Upper lobe of left lung (tissue), 6 donors: ENCODE measurements at places on chromosomes 5 and 9. TPM values are rescaled to one million over a fixed set of nuclear protein-coding genes. Genes with fewer than 3 reads are reported as not detected.

DNA sequence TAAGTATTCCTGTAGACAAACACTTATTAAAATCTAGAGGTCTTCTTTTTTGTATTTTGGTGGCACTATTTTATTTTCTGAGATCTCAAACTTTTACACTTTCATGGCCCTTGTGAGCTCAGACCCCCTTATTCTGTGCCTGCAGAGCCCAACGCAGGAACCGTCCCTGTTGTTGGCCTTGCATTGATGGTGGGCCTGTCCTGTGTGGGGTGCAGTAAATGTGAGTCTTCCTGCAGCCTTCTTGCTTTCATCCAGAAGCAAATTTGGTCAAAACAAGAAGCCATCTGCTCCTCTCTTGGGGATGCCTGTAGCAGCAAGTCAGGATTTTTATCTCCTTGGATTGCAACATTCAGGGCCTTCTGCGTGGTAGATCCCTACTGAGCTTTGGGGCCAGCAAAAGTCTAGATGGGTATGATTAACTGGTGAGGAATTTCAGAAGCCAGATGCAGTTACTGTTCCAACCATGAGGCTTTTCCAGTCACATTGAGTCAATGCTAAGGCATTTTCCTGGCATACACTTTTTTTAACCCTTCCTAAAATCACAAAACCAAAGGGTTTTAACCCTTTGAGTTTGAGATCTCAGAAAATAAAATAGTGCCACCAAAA is 31.7 kb downstream of the BASP1 start:
- DNase-seq, result no peak

Gene ABLIM3
- 38.0 TPM for total RNA-seq

DNA sequence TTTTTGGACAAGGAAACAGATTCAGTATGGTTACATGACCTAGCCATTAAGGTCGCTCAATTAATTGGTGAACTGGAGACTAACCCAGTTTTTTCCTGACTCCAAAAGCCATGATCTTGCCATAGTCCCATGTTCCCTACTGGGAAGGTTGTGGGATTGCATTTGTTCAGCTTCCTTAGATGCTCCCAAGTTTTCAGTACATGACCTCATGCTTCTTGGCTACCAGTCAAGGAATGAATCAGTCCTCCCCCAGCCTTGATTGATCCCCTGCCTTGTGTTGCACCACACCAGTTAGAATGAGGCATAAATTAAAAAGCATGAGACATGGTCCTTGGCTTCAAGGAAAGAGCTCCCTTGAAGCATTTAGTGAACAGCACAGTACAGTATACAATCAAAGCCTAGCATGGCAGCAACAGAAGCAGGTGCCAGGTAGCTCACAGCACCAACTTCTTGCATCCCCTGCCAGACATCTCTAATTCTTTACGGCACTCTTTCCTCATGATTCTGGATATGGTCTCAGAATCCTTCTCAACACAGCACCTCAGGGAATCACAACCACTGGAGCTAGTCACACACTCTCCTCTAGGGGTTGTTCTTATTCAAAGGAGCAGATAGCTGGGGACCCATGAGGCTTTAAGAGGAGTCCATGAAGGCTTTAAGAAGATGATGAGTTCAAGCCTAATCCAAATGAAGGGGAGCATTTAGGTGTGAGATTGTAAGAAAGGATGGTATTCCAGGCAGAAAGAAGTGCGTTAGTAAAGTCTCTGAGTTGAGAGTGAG is 295.5 kb upstream of the CLINT1 start:
- no peak for DNase-seq

- no peak for DNase-seq
Measured at GRCh38 chr5:82356808-82357671, 78.9 kb upstream of the RPS23 start.

DNA sequence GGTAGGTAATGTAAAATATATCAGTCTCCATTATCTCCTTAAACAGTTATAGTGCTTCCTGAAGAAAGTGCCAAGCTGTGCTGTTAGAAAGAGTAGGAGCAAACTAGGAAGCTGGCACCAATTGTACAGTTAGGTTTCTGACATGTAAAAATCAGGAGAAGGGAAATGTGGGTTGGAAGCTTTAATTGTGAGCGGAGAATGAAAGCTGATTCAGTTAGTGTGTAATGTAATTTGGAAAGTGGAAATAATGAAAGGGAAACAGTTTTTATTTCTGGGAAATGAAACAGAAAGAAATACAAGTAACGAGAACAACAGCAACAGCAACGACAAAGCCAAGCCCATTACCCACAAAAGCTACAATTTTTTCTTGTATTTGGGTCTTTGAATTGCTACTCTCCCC is 48.8 kb upstream of the JAK2 start:
- DNase-seq, result no peak

DNA sequence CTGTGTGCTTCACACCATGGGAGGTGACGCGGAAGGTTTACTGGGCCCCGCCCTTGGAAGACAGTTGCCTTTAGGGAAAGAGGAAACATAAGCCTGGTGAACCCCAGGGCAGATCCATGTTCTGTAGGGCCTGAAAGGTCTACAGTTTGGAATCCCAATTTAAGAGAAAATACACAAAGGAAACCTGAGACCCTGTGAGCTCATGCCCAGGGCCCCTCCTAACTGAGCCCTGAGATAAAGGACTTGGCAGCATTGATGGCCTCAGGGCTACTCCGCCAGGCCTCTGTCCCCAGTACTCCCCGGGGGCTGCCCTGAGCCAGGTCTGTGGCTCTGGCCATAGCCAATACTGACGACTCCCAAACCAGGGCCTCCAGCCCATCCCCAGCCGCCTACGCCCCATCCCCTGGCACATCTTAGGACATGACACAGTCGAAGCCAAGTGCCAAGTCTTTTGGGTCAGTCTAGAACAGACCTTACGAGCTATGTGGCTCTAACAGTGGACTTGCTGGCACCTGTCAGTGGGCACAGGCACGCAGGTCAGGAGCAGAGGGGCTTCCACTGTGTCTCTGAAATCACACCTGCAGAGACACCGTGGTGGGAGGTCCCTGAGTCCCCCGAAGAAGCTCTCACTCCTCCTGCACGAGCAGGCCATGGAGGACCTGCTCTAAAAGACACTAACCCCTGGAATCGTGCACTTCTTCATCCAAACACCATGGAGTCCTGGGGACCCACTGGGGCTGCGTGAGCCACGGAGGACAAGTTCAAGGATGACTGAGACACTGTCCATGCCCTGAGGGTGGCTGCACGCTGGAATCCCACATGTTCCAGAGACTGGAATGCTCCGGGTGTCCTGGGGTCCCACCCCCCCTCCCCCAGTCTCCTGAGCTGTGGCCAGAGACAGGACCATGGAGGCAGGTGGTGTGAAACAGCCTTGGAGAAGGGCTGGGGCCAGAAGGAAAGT is 40.3 kb upstream of the BARHL1 start:
- no peak for DNase-seq

Gene ANKRD18A
- 14.4 TPM for total RNA-seq

- no peak for DNase-seq
Measured at GRCh38 chr5:33854733-33855151, 37.0 kb downstream of the ADAMTS12 start.

DNA sequence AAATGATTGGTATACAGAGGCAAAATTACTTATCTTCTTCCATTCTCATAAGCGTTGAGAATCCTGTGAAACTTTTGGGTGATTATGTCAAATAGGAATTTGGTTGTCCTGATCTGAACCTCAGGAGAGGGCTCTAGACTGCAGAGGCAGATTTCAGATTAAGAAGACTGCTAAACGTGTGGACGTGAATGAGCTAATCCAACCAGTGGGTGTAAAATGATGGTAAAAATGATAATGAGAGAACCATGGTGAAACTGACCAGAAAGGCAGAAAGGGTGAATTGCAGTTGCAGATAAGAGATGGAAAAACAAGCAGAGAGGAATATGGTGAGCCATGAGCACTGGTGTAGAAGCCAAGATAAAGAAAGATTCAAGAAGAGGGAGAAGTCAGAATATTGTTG is 1200.2 kb upstream of the CDH6 start:
- no peak for DNase-seq

DNA sequence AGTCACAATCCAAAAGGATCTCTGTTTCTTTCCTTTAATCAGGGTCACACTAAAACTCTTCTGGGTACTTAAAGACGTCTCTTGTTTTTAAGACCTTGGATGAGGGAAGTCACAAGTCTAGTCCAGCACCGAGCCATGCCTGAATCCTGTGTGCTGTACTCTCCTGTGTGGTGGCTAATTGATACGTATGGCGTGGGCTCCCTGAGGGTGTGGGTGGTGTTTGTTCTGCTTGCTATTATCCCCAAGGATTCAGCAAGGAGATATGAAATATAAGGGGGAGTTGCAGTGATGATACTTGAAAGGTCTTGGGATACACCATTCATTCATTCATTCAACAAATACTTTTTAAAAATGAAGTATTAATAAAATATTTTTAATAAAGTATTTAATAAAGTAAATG is 128.3 kb downstream of the ARHGEF28 start:
- no peak for DNase-seq

Gene IGFBPL1
- not detected for total RNA-seq
